ENCODE measurements at places on chromosomes 1 and 21.
A peak's percentile ranks its signal among the peaks of the same experiment; 100 is the strongest.

GRCh38 chr1:232143315-232143886, 486.5 kb downstream of the SIPA1L2 start:
- no peak for DNase-seq

DNA sequence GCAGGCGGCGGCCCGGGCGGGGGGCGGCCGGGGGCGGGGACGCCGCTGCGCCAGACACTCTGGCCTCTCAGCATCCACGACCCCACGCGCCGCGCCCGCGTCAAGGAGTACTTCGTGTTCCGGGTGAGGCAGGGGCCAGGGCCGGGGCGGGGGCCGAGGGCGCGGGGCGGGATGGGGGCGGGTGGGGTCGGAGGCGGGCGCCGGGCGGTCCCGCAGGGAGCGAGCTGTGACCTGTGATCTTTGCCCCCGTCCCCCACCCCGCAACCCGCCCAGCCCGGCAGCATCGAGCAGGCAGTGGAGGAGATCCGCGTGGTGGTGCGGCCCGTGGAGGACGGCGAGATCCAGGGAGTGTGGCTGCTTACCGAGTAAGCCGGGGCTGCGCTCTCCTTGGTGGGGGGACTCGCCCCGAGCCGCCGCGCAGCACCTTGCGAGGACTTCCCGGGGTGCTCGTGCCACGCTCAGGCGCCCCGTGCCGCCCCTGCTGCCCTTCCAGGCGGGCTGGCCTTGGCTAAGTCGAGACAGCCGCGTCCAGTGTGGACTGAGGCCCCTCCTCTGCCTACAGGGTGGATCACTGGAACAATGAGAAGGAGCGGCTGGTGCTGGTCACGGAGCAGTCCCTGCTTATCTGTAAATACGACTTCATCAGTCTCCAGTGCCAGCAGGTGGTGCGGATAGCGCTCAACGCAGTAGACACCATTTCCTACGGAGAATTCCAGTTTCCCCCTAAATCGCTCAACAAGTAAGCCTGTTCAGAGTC, 514 bp downstream of the TPRG1L start:
- DNase-seq = peak; percentile 82

DNA sequence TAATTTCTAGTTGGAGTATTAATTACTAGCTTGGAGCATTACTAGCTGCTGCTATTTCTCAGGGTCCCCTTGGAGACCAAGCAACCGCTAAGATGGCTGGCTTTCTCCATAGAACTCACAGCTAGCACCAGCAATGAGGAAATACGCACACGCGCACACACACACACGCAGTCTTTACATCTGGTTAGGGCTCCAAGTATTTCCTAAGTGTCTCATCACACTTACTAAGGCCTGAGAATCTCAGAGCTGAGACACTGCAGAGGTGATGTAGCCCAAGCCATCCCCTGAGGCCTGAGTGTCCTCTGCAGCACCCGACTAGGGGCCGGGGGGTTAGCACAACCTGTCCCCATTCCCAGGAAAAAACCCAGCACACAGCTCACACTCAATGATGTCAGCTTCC, 42.5 kb downstream of the ITPKB start:
- no peak for DNase-seq

DNA sequence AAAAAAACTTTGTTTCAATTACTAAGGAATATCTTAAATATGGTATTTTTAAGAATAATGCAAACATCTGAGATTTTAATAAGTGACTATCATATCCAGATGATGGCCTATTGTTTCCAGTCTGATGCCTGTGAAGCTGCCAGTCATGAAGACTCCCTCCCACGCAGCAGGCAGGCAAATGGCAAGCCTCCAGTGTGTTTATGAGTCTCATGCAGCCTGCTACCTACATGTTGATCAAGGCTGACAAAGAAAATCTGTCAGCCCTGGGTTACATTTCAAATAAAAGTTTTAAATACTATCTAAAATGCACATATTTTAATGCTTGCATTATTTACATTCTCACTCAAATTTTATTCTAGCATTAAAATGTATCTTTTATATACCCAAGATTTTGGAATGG, 137.6 kb upstream of the RNPC3 start:
- no peak for DNase-seq

DNA sequence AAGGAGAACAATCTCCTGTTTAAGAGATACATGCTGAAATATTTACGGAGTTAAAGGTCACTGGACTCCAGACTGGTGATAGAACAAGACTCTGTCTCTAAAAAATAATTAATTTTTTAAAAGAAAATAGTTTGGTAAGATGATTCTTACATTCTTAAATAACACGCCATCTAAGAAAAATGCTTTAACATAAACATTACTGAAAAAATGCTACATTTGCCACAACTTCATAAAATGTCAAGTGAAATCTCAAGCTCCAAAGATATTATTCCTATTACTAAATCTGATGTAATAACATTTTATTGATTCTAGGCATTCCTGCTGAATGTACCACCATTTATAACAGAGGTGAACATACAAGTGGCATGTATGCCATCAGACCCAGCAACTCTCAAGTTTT, 4.1 kb downstream of the ANGPTL3 start:
- no peak for DNase-seq

GRCh38 chr1:109621379-109622136, 1.9 kb downstream of the AMPD2 start:
- DNase-seq = peak; percentile 46
